HT-29 (cell line): ENCODE measurements at places on chromosomes 7 and 10. TPM values are rescaled to one million over a fixed set of nuclear protein-coding genes. Genes with fewer than 3 reads are reported as not detected.

DNA sequence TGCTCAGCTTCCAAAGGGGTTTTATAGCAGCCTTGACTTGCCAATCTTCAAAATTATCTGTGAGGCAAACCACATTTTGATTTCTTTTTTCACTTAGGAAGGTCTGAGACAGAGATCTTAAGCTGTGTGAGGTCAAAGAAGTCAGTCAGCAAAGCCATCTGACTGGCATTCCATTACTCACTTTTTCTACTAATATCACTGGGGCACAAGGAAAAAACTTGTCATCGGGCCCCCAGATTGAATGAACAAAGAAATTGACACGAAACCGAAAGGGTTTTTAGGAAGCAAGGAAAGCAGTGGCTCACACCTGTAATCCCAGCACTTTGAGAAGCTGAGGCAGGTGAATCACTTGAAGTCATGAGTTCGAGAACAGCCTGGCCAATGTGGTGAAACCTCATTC lies 78.5 kb upstream of the FRMD4A start:
- DNase-seq, result no peak

- no peak for DNase-seq
Observed at GRCh38 chr7:86598721-86599120, 45.0 kb upstream of the GRM3 start.

- no peak for DNase-seq
Observed at GRCh38 chr7:128162666-128163065, 78.4 kb upstream of the LEP start.

- no peak for DNase-seq
Observed at GRCh38 chr10:97724341-97724941, 10.9 kb downstream of the MARVELD1 start.

DNA sequence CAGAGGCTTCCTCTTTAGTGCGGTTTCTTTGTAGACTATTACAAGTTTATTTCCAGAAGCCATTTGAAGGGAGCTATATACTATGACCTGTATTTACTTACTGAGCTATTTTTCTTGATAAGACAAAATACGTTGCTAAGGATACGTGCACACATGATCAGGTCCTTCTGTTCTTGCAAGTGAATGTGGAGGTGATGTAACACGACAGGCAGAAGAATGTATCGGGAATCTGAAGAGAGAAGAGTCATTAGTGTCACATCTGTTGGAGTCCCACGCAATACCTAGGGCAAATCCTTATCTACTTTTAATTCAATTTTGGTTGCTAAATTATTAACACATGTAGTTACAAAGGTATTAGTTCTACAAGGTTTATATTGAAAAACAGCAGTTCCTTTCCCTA lies 284.6 kb upstream of the IMMP2L start:
- no peak for DNase-seq

DNA sequence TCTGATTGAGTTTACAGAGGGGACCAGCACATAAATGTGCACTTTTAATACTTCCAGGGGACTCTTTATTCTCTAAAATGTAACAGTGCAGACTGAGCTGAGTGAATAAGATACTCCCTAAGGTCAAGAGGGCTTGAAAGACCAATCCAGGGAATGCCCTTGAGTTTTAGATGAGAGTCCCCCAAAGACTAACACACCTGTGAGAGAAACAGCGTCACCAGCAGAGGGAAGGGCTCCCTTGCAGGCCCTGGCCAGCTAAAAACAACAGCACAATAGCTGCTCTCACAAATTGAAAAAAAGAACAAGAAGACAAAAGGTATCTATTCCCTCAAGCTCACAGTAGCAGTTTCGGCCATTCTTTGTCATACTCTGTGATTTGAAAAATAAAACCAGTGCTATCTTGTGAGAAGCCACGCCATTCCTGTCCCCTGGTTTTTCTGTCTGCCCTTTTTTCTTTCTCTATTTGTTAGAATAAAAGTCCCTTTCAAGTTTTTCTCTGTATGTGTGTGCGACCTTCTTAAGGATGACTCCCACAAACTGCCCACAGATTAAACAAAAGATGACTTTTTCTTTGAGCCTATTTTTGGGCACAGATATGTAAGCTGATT lies 230.4 kb upstream of the BMPER start:
- no peak for DNase-seq

DNA sequence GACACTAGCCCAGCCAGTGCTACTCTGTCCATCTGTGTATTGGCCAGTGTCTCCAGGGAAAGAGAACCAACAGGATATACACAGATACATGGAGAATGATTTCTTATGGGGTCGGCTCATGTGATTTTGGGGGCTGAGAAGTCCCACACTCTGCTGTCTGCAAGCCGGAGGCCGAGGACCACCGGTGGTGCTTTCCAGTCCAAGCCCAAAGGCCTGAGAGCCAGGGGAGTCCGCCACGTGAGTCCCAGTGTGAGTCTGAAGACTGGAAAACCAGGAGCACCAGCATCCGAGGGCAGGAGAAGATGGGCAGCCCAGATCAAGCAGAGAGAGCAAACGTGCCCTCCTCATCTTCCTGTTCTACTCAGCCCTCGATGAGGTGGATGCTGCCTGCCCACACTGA lies 71.5 kb downstream of the C10orf143 start:
- no peak for DNase-seq

DNA sequence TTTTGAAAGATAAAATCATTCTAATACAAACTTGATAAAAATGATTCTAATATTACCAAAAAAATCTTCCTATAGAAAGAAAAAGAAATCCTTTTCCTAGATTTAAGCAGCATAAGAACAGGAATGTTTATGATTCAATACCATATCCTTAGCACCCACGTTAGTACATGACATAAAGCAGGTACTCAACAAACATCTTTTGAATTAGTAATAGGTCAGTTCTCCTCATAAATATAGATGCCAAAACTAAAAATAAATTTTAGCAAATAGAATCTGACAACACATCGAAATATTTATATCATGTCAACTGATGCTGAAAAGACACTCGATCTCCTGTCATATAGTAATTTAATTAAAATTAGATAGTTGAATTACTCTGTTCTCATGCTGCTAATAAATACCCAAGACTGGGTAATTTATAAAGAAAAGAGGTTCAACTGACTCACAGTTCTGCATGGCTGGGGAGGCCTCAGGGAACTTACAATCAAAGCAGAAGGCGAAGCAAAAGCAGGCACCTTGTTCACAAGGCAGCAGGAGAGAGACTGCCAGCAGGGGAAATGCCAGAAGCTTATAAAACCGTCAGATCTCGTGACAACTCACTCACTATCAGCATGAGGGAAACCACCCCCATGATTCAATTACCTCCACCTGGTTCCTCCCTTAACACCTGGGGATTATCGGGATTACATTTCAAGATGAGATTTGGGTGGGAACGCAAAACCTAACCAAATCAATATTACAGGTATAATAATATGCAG lies 191.8 kb downstream of the HTR7 start:
- no peak for DNase-seq

- peak; percentile 29 for DNase-seq
Observed at GRCh38 chr7:129553899-129554461, 51.6 kb downstream of the SMKR1 start.

DNA sequence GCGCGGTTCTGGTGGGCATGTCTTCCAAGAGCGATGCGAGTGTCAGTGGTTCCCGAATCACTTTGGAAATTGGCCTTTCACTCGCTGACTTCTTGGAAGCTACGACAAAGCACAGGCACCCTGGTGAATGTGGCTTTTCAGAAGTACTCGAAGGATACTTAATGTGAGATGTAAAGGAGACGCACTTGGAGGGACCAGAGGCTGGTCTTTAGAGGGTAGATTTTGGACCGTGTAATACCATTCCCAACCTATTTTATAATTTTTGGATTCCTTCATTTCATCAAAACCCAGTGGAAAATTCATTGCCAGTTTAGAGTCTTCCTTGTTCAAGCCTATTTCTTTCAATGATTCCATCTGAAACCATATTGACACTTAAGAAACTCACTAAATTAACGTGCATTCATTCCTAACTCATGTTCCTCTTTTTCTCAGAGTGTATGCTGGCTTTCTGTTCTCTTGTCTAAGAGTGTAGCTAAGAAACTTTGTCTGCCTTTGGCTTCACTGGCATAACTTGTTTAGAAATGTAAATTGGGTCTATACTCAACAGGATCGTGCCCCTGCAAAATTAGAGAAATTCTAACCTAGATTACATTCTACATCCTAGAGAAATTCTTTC lies 645 bp upstream of the COPG2 start:
- DNase-seq, result peak; percentile 36

GRCh38 chr7:27133409-27134231 lies 3.1 kb upstream of the HOXA4 start:
- no peak for DNase-seq

DNA sequence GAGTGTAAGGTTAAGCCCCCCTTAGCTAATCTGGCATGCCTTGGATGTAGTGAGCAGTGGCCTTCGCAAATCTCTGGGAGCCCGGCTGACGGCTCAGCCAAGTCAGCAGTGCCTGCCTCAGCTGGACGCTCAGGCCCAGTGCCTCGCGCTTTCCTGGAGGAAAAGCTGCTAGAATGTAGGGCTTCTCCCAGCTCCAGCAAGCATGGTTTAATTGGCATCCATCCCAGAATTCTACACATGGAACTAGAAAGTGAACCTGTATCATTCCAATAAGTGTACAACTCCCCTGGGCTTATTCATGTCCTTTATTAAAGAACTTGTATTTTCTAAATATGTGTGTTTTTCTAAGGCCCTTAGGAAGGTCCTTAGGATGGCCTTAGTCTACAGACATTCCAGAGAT lies 287.8 kb upstream of the SHH start:
- DNase-seq, result no peak

- DNase-seq, result peak; percentile 14
Observed at GRCh38 chr10:113552014-113552413, 839 bp upstream of the HABP2 start.

DNA sequence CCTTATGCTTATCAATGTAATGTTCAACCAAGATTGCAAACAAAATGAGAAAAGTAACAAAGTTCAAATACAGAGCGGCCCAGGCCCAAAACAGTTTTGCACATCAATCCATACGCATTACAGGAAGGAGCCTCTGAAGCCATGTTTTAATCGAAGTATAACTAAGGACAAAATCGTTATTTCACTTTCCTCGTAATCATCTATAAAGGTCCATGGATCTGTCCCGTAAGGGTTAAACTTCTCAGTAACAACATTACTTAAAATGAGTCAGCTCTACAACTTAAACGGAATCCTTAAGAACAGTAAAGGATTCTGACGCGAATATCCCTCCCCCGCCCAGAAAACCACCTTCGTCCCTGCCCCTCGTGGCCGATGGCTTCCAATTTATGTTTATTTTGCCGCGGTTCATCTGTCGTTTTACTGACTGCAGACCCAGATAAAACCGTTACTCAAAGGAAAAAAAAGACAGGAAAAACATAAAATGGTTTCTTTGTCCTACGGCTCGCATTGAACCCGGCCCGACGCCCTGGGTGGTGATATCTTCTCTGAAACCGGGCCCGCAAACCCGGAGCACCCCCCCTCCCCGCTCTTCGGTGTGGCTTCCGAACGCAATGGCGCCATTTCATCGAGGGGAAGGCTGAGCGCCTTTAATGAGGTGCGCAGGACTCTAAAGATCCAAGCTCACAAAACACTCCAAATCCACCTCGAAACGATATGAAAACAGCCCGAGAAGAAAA lies 1.1 kb downstream of the HNRNPA2B1 start:
- peak; percentile 59 for DNase-seq

DNA sequence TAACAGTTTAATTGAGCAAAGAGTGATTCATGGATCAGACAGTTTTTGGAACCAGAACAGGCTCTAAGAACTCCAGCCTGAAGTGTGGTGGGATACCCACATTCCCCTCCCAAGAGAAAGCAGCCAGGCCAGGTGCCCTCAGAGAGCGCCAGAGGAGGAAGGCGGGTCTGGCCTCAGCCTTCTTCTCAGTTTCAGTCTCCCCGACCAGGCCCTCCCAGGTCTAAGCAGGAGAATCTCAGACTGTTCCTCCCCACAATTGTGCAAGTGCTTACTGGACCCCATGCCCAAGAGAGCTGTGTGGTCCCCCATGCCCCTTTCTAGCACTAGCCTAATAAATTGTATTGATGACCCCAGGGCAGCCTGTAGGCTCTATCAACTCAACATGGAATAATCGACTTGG lies 25.6 kb downstream of the PPIF start:
- DNase-seq, result no peak

DNA sequence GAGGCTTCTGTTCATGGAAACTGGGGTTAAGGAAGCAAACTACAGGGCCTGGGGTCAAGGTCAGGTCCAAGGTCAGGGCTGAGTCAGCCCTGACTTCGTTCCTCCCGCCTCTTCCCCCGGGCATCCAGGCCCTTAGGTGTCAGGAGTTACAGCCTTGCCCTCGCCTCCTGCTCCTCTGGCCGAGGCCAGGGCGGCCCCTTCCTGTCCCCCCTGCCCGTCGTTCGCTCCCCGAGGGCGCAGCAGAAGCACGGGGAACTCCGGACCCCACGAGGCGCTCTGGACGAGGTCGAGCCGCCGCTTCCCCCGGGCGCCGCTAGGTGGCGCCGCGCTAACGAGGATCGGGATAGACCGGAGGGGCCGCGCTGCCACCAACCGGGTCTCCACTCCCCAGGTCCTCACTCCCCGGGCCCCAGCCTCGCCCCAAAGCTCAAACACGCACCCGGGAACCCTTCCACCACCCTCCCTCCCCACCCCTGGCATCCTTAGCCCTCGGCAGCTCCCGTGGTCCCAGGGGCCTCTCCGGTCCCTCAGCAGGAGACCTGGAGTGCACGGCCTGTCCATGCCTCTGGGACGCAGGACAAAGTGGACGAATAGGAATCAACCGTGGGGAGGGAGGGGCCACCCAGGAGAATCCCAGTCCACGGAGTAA lies 59.2 kb upstream of the MYL10 start:
- peak; percentile 70 for DNase-seq

The PAPOLB gene
- total RNA-seq, result not detected in 2 replicates

The CYP3A7 gene
- 0.10 TPM in 1 of 2 replicates, not detected in the other for total RNA-seq

The CYP3A4 gene
- not detected in 2 replicates for total RNA-seq
